Left ventricle myocardium inferior (tissue), 1 donor: ENCODE measurements at places on chromosomes 7 and 10. TPM values are rescaled to one million over a fixed set of nuclear protein-coding genes. Genes with fewer than 3 reads are reported as not detected.

MYO1G gene
- 0.77 TPM for total RNA-seq

HEPACAM2 gene
- not detected for total RNA-seq

BICC1 gene
- 5.7 TPM for total RNA-seq

FGF8 gene
- total RNA-seq, result not detected

GPR141 gene
- 0.33 TPM for total RNA-seq

SLC16A12 gene
- 2.0 TPM for total RNA-seq

MASTL gene
- total RNA-seq, result 1.9 TPM

PDE6C gene
- not detected for total RNA-seq

ERVW-1 gene
- total RNA-seq, result not detected

ZNF488 gene
- total RNA-seq, result 0.05 TPM

FRMD4A gene
- 26.1 TPM for total RNA-seq

PNLIPRP2 gene
- not detected for total RNA-seq

ARHGAP22 gene
- 3.8 TPM for total RNA-seq

HOXA3 gene
- total RNA-seq, result not detected

EPDR1 gene
- 74.4 TPM for total RNA-seq

GRCh38 chr10:114489521-114490310 is 85.4 kb upstream of the AFAP1L2 start:
- no peak overlapping the region for H3K4me3 ChIP-seq
- peaks cover 67% of the 10 kb centered on the region for H3K36me3 ChIP-seq
- no peaks in the 10 kb centered on the region for H3K27me3 ChIP-seq
- no peak for DNase-seq
- peaks cover 99% of the 10 kb centered on the region for H3K4me1 ChIP-seq

- H3K27me3 ChIP-seq, result no peaks in the 10 kb centered on the region
- peaks cover 25% of the 10 kb centered on the region for H3K36me3 ChIP-seq
- H3K4me3 ChIP-seq, result no peak overlapping the region
- no peak for DNase-seq
These were observed 12.9 kb downstream of the UBE2H start for GRCh38 chr7:129939881-129940280.

DNA sequence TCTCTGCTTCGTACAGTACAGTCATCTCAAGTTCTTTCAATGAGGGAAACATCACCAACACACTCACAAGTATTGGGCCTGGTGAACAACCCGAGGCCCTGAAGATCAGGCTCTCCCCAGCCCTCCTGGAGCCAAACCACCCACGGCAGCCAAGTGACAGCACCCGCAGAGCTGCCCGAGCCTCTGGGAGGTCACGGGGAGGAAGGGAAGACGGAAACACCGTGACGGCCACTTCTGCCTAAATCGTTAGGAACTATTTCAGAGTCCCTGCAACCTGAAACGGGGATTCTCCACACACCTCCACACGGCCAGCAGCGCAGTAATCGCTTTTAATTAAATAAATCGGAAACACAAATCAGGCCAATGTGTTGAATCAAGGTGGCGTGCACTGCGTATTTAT is 222.6 kb downstream of the MAD1L1 start:
- H3K4me3 ChIP-seq, result no peak overlapping the region
- peak overlapping the region; percentile 91 for H3K27ac ChIP-seq
- peak; percentile 15 for DNase-seq
- H3K4me1 ChIP-seq, result peaks cover 53% of the 10 kb centered on the region
- no peaks in the 10 kb centered on the region for H3K27me3 ChIP-seq
- H3K36me3 ChIP-seq, result peaks cover 4% of the 10 kb centered on the region

DNA sequence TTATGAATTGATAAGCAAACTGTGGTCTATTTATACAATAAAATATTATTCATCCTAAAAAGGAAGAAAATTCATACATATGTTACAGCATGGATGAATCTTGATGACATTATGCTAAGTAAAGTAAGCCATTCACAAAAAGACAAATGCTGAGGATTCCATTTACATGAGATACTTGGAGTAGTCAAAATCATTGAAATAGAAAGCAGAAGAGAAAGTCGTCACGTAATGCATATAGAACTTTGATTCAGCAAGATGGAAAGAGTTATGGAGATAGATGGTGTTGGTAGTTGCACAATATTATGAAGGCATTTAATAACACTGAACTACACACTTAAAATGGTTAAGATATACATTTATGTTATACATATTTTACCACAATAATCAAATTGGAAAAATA is 309.7 kb upstream of the KLF6 start:
- H3K27me3 ChIP-seq, result no peaks in the 10 kb centered on the region
- no peak overlapping the region for H3K4me3 ChIP-seq
- H3K36me3 ChIP-seq, result no peaks in the 10 kb centered on the region

DNA sequence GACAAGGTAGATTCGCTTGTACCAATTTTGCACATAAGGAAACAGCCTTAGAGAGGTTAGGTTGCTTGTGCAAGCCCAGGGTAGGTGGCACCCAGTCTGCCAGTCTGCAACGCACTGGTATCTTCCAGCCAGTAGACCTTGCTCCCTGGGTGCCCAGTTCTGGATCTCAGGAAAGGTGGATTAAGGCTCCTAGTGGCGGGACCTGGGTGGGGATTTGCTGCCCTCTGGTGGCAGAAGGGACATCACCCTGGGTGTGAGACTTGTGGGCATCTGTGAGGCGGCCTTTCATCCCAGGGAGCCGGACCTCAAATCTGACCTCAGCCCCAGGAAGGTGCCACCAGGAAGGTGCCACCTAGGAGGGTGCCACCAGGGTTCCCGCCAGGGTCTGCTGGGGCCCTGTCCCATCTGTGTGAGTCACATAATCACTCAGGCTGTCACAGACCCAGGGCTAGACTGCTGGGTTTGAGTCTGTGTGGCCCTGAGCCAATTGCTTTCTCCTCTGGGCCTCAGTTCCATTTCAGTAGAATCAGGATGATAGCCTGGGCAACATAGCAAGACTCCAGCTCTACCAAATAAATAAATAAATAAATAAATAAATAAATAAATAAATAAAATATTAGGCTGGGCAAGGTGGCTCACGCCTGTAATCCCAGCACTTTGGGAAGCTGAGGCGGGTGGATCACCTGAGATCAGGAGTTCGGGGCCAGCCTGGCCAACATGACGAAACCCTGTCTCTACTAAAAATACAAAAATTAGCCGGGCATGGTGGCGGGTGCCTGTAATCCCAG is 5.3 kb upstream of the PRKRIP1 start:
- peak; percentile 77 for DNase-seq
- peaks cover 17% of the 10 kb centered on the region for H3K36me3 ChIP-seq
- no peak overlapping the region for H3K4me3 ChIP-seq
- peaks cover 11% of the 10 kb centered on the region for H3K4me1 ChIP-seq

DNA sequence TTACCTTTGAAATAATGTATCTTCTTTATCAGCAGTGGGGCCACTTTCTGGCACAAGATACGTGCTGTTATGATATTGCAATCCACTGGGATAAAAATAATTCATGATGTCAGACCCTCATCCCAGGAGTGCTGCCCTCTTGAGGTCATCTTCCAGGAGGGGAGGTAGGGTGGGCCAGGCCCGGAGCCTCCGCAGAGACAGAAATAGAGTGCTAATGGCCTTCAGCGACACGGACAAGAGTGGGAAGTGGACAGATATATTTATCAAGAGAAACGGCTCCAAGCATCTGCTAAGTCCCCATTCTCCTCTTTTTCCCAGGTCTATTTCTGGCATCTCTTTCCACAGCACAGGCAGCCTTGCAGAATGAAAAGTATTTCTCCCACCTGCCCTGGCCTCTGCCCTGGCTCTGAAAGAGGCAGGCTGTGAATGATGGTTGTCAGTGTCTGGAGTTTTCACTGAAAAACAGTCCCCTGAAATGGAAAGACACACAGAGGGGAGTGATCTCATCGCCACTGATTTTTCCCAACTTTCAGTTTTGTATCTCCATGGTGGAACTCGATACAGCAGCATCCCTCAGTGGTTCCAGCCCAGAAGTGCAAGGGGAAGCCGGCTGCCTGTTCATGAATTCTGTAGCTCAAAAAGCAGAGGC is 251.7 kb upstream of the MYO3A start:
- H3K27ac ChIP-seq, result peak overlapping the region; percentile 65
- peak overlapping the region; percentile 54 for H3K4me3 ChIP-seq
- H3K36me3 ChIP-seq, result no peaks in the 10 kb centered on the region
- no peaks in the 10 kb centered on the region for H3K27me3 ChIP-seq
- no peak for DNase-seq

DNA sequence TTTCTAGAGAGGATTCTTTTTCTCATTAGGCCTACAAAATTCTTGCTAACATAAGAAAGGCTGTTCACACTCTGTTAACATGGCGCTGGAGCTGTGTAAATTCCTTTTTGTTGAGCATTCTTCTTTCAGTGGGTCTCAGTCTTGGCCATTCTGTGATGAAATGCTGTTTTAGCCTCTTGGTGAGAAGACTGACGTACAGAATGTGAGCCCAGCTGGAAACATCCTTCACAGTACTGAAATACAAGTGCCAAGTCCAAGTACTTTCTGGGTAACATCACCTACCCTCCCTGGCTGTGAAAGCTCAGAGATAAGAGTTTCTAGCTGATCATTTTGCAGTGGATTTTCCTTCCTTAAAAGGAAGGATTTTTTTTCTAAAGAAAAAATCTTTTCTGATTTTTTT is 231.8 kb downstream of the AHR start:
- no peak overlapping the region for H3K4me3 ChIP-seq
- DNase-seq, result no peak
- H3K36me3 ChIP-seq, result no peaks in the 10 kb centered on the region
- H3K27ac ChIP-seq, result peak overlapping the region; percentile 16
- H3K27me3 ChIP-seq, result no peaks in the 10 kb centered on the region
- peaks cover 8% of the 10 kb centered on the region for H3K4me1 ChIP-seq

DNA sequence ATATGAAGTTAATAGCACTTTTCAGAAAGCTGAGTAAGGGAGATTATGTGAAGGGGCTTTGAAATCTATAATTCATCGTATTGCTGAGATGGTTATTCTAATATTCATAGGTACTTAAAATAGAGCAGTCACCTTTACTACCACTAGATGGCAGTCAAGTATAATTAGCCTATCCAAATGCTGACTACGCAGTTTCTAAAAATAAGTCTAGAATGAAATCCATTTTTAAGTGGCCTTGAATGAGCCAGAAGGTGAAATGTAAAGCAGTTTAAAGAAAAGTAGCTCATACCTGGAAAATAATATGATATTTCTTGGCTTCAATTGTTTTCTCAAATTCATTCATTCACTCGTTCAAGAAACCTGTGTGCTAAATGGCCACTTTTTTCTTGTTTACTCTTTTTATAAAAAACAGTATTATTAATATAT is 1277.1 kb downstream of the GATA3 start:
- H3K36me3 ChIP-seq, result no peaks in the 10 kb centered on the region
- no peak overlapping the region for H3K27ac ChIP-seq
- peaks cover 4% of the 10 kb centered on the region for H3K4me1 ChIP-seq
- H3K27me3 ChIP-seq, result peaks cover 23% of the 10 kb centered on the region
- DNase-seq, result no peak

- H3K36me3 ChIP-seq, result no peaks in the 10 kb centered on the region
- no peak overlapping the region for H3K4me3 ChIP-seq
- H3K27me3 ChIP-seq, result no peaks in the 10 kb centered on the region
These were observed 98.6 kb upstream of the PRPS1L1 start for GRCh38 chr7:18126281-18126680.

GRCh38 chr10:75099952-75100763 is 11.3 kb upstream of the SAMD8 start:
- no peak overlapping the region for H3K4me3 ChIP-seq
- H3K27ac ChIP-seq, result peak overlapping the region; percentile 74
- H3K36me3 ChIP-seq, result no peaks in the 10 kb centered on the region
- no peaks in the 10 kb centered on the region for H3K27me3 ChIP-seq

DNA sequence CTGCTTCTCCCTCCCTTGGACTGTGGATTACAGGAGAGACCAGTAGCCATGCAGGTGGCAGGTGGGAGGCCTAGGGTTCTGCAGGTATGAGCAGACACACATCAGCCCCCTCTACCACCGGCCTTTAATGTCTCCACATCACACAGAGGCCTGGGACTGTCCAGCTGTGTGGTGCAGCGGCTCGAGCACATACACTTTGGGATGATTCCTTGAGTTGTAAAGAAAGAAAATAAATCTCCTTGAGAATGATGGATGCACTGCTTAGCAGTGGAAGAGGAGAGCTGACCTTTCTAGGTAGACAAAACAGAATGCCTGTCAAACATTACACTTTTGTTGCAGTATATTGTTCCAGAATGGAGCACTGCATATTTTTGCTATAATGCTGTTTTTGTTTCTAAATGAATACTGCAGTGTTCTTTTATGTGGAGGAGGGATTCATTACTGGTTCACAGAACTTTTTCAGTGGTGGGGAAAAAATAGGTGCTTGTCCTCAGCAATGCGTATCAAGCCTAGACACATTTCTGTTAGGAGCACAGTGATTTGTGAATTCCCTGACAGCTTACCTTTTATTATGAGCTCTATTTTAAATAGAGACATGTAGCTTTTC is 66.0 kb downstream of the PTPRE start:
- no peaks in the 10 kb centered on the region for H3K36me3 ChIP-seq
- H3K27ac ChIP-seq, result no peak overlapping the region
- DNase-seq, result no peak
- peaks cover 53% of the 10 kb centered on the region for H3K4me1 ChIP-seq
- H3K27me3 ChIP-seq, result no peaks in the 10 kb centered on the region

DNA sequence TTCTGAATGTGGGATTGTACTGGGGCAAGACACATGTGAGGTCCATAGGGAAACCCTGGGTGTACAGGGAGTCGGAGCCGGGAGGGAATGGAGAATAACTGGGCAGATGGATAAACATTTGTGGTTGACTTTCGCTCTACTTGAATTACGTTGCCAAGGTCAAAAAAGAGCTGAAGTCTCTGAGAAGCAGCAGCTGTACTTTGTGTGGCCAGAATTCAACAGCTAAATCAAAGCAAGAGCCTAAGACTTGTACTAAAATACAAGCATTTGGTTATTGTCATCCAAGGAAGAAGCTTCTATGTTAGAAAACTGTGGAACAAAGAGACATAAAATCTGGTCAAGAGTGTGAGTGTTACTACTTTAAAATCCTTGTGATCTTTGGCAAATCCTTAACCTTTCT is 457.2 kb downstream of the ARL4A start:
- H3K27me3 ChIP-seq, result no peaks in the 10 kb centered on the region
- no peak overlapping the region for H3K4me3 ChIP-seq
- no peak overlapping the region for H3K27ac ChIP-seq
- no peak for DNase-seq
- H3K36me3 ChIP-seq, result no peaks in the 10 kb centered on the region

- DNase-seq, result no peak
- peaks cover 99% of the 10 kb centered on the region for H3K27me3 ChIP-seq
- H3K36me3 ChIP-seq, result no peaks in the 10 kb centered on the region
- H3K4me1 ChIP-seq, result peaks cover 45% of the 10 kb centered on the region
These were observed 82.6 kb upstream of the SLF2 start for GRCh38 chr10:100829933-100830727.

- H3K27me3 ChIP-seq, result no peaks in the 10 kb centered on the region
- no peak for DNase-seq
- H3K4me3 ChIP-seq, result no peak overlapping the region
These were observed 3.0 kb upstream of the AQP1 start for GRCh38 chr7:30908681-30909080.

- no peaks in the 10 kb centered on the region for H3K27me3 ChIP-seq
- H3K36me3 ChIP-seq, result peaks cover 17% of the 10 kb centered on the region
- H3K4me3 ChIP-seq, result no peak overlapping the region
- H3K27ac ChIP-seq, result peak overlapping the region; percentile 82
These were observed 103.4 kb upstream of the ANLN start for GRCh38 chr7:36286226-36286625.
